ENCODE measurements at places on chromosomes 6 and 20. TPM values are rescaled to one million over a fixed set of nuclear protein-coding genes. Genes with fewer than 3 reads are reported as not detected.

The KIF25 gene
- not detected for total RNA-seq

The FAM110A gene
- 16.7 TPM for total RNA-seq

The B3GALT4 gene
- total RNA-seq, result 13.3 TPM

The KIF6 gene
- total RNA-seq, result 0.55 TPM

The CLDN20 gene
- total RNA-seq, result not detected

The BPI gene
- total RNA-seq, result 0.24 TPM

The LKAAEAR1 gene
- total RNA-seq, result not detected

The FAM209B gene
- not detected for total RNA-seq

The FOXF2 gene
- total RNA-seq, result 0.65 TPM

The MOG gene
- not detected for total RNA-seq

The SH3BGRL2 gene
- 10.4 TPM for total RNA-seq

The SYNE1 gene
- total RNA-seq, result 146 TPM

The NOX3 gene
- not detected for total RNA-seq

The LY6G6C gene
- not detected for total RNA-seq

The SLC17A4 gene
- total RNA-seq, result not detected

The C6orf132 gene
- total RNA-seq, result 2.6 TPM

The NUDT3 gene
- total RNA-seq, result 46.1 TPM

The LPA gene
- 5.7 TPM for total RNA-seq

The RAET1E gene
- total RNA-seq, result 1.5 TPM

The COL10A1 gene
- 0.12 TPM for total RNA-seq

The TFAP2C gene
- total RNA-seq, result 0.48 TPM

The CCN6 gene
- total RNA-seq, result not detected

The MPC1 gene
- total RNA-seq, result 49.1 TPM

The PLEKHG1 gene
- 14.1 TPM for total RNA-seq

The ZC3H12D gene
- total RNA-seq, result 2.2 TPM

The MLN gene
- not detected for total RNA-seq

The ABHD16B gene
- not detected for total RNA-seq

The PTK7 gene
- 12.9 TPM for total RNA-seq

The KCNK16 gene
- not detected for total RNA-seq

The TRIM10 gene
- not detected for total RNA-seq

The KAT14 gene
- total RNA-seq, result 20.0 TPM

The THBS2 gene
- 52.4 TPM for total RNA-seq

The SKIC2 gene
- 66.2 TPM for total RNA-seq

The DEFB132 gene
- not detected for total RNA-seq

The TNF gene
- not detected for total RNA-seq

The LGSN gene
- not detected for total RNA-seq

The OR2B2 gene
- total RNA-seq, result not detected

The STMND1 gene
- total RNA-seq, result not detected

The CALHM4 gene
- not detected for total RNA-seq

The SEMG1 gene
- not detected for total RNA-seq

The AVP gene
- total RNA-seq, result not detected

The SPAG4 gene
- 18.4 TPM for total RNA-seq

The PTCHD4 gene
- 1.7 TPM for total RNA-seq

The PTK6 gene
- not detected for total RNA-seq

The RALGAPA2 gene
- 25.7 TPM for total RNA-seq

The DNAH8 gene
- not detected for total RNA-seq

The CDK5RAP1 gene
- 22.0 TPM for total RNA-seq

The MUC22 gene
- not detected for total RNA-seq

The EFCAB8 gene
- total RNA-seq, result 0.07 TPM

The SERAC1 gene
- total RNA-seq, result 16.6 TPM

The RANBP9 gene
- total RNA-seq, result 36.2 TPM

The ZC2HC1B gene
- total RNA-seq, result not detected

The ANKRD6 gene
- total RNA-seq, result 5.6 TPM

The EYS gene
- total RNA-seq, result not detected

The SLC22A16 gene
- not detected for total RNA-seq

The THBD gene
- 18.2 TPM for total RNA-seq

The AURKA gene
- total RNA-seq, result 3.0 TPM

The GPR63 gene
- 0.67 TPM for total RNA-seq

The CALHM5 gene
- total RNA-seq, result 1.3 TPM

Measured in adrenal gland (tissue), 19 donors.